ENCODE measurements at places on chromosomes 13 and 19. TPM values are rescaled to one million over a fixed set of nuclear protein-coding genes. Genes with fewer than 3 reads are reported as not detected.

The KCNN1 gene
- 91.1 TPM for total RNA-seq

DNA sequence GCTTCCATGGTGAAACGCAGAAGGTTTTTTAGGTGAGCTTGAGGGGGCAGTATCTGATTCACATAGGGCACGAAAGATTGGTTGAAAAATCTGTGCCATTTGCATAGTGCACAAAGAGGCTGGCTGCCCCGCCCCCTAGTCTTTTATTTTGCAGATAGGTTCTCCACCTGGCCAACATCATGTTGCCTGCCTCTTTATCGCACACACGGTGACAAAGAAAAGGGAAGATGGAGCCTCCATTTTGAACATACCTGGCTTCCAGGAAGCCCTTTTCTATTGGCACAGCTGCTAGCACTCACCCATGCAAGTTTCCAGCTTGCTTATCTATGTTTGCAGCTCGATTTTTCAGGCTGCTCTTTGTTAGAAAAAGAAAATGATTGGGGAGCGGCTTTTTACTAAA is 316.2 kb upstream of the KLHL1 start:
- H3K4me3 ChIP-seq, result no peak overlapping the region
- H3K36me3 ChIP-seq, result no peaks in the 10 kb centered on the region
- H3K27ac ChIP-seq, result no peak overlapping the region

The SIAH3 gene
- total RNA-seq, result 1.2 TPM

DNA sequence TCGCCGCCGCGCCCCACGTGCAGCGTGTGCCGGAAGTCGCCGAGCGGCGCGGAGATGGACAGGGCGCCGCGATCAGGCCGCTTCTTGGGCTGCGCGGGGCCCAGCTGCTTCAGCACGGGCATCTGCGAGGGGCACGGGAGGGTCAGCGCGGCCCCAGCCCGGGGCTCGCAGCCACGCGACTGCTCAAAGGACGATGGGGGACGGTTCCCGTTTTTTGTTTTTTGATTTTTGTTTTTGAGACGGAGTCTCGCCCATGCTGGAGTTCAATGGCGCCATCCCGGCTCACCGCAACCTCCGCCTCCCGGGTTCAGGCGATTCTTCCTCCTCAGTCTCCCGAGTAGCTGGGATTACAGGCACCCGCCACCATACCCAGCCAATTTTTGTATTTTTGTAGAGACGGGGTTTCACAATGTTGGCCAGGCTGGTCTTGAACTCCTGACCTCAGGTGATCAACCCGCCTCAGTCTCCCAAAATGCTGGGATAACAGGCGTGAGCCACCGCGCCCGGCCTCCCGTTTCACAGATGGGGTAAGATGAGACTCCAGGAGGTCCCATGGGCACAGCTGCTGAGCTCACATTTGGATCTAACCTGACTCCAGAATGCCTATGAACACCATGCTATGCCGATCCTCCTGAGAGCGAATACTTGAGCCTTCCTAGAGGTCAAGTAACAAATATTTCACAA is 2.0 kb upstream of the LENG9 start:
- H3K27ac ChIP-seq, result no peak overlapping the region
- H3K4me1 ChIP-seq, result peaks cover 3% of the 10 kb centered on the region
- H3K27me3 ChIP-seq, result peaks cover 18% of the 10 kb centered on the region

GRCh38 chr19:51552996-51553725 is 17.9 kb upstream of the ZNF175 start:
- H3K27ac ChIP-seq, result peak overlapping the region; percentile 64
- peak; percentile 37 for DNase-seq
- H3K27me3 ChIP-seq, result peaks cover 6% of the 10 kb centered on the region
- H3K4me1 ChIP-seq, result no peaks in the 10 kb centered on the region
- peak overlapping the region; percentile 89 for H3K4me3 ChIP-seq

GRCh38 chr13:110471833-110472162 is 89.7 kb downstream of the RAB20 start:
- H3K27me3 ChIP-seq, result peaks cover 10% of the 10 kb centered on the region
- no peak for DNase-seq
- H3K4me1 ChIP-seq, result peaks cover 2% of the 10 kb centered on the region
- H3K27ac ChIP-seq, result no peak overlapping the region
- H3K4me3 ChIP-seq, result no peak overlapping the region

The ZNF223 gene
- 7.6 TPM for total RNA-seq

DNA sequence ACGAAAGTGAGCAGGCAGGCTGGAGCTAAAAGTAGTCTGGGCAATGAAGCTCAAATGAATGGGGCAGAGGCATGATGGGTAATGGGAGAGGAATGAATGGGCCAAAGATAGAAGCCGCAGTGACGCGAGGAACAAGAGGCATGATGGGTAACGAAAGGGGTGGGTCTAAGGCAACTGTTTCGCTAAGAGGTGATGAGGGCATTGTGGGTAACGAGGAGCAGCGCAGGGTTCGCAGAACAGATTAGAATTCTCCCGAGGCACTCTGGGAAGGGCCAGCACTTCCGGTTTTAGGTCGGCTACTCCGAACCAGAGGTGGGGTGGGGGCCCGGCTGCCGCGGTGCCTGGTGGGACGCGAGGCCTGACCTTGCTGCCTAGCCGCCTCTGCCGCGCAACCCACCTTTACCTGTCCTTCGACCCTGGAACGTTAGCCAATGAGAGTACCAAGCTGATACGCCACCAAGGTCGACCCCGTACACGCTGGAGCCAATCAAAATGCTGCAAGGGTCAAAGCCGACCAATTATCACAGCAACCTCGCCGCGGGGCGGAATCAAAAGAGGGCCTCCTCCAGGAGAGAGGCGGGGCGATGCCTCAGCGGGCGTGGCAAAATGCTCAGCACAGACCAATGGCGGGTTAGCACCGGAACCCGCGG is 563 bp upstream of the TOMM40 start:
- peak overlapping the region; percentile 88 for H3K4me3 ChIP-seq
- peaks cover 17% of the 10 kb centered on the region for H3K27me3 ChIP-seq
- no peak for DNase-seq

- DNase-seq, result no peak
- H3K4me3 ChIP-seq, result no peak overlapping the region
- H3K27me3 ChIP-seq, result peaks cover 2% of the 10 kb centered on the region
- H3K4me1 ChIP-seq, result no peaks in the 10 kb centered on the region
Measured at GRCh38 chr13:102018716-102019115, 383.1 kb downstream of the FGF14 start.

- H3K4me3 ChIP-seq, result no peak overlapping the region
- no peak for DNase-seq
- no peak overlapping the region for H3K27ac ChIP-seq
- H3K4me1 ChIP-seq, result no peaks in the 10 kb centered on the region
- H3K36me3 ChIP-seq, result no peaks in the 10 kb centered on the region
- peaks cover 4% of the 10 kb centered on the region for H3K27me3 ChIP-seq
Measured at GRCh38 chr19:3012621-3013262, 16.3 kb downstream of the TLE2 start.

The TNNI3 gene
- total RNA-seq, result 3.3 TPM

GRCh38 chr19:2474232-2475017 is 1.5 kb upstream of the GADD45B start:
- H3K4me3 ChIP-seq, result peak overlapping the region; percentile 20
- H3K36me3 ChIP-seq, result no peaks in the 10 kb centered on the region
- no peak overlapping the region for H3K27ac ChIP-seq
- peaks cover 4% of the 10 kb centered on the region for H3K4me1 ChIP-seq
- peak; percentile 91 for DNase-seq

GRCh38 chr19:16459680-16460079 is 12.1 kb downstream of the EPS15L1 start:
- peaks cover 59% of the 10 kb centered on the region for H3K4me1 ChIP-seq
- no peak overlapping the region for H3K27ac ChIP-seq
- H3K4me3 ChIP-seq, result no peak overlapping the region
- peaks cover 4% of the 10 kb centered on the region for H3K36me3 ChIP-seq
- H3K27me3 ChIP-seq, result peaks cover 14% of the 10 kb centered on the region

The ZNF845 gene
- 8.5 TPM for total RNA-seq

The RXFP2 gene
- total RNA-seq, result not detected

DNA sequence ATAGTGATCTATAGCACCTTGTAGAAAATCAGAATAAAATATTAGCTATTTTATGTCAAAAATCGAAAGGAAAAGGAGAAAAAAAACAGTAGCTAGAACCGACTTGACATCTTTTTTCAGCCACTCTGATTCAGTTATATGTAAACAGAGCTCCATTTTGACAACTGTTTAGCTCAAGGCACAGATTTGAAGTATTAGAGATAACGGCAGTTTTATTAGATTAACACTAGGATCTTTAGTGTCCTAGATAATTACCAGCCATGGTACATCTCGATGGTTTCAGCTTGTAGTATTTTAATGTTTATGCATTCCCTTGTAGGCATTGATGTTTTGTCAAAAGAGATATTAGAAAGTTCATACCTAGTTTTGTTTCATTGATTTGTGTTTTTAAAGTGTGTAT is 67.3 kb downstream of the PCDH17 start:
- no peak overlapping the region for H3K4me3 ChIP-seq
- no peak for DNase-seq
- no peaks in the 10 kb centered on the region for H3K27me3 ChIP-seq
- H3K36me3 ChIP-seq, result no peaks in the 10 kb centered on the region
- H3K4me1 ChIP-seq, result peaks cover 1% of the 10 kb centered on the region

GRCh38 chr19:55489711-55490477 is 1.7 kb downstream of the SSC5D start:
- no peak overlapping the region for H3K4me3 ChIP-seq
- peaks cover 16% of the 10 kb centered on the region for H3K27me3 ChIP-seq
- H3K36me3 ChIP-seq, result no peaks in the 10 kb centered on the region

The SLC5A5 gene
- total RNA-seq, result 4.3 TPM

DNA sequence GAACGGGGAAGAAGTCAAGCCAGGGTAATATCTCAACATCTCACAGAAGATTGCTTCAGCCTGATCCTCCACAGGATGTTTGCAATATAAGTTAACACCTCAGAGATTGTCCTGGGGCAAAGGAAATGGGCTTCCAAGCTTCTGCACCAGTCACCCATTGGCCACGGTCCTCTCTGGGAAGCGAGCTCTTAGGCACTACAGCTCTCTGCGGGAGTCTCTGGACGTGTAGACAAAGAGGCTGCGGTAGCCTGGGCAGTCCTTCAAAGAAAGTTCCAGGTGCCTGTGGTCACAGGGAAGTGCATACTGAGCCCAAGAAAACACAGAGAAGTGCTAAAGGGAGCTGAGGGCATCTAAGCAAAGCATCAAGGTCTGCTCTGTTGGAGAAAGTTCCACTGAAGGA is 805.7 kb downstream of the DIAPH3 start:
- no peak overlapping the region for H3K27ac ChIP-seq
- H3K27me3 ChIP-seq, result no peaks in the 10 kb centered on the region
- no peak overlapping the region for H3K4me3 ChIP-seq
- no peaks in the 10 kb centered on the region for H3K36me3 ChIP-seq
- no peak for DNase-seq
- H3K4me1 ChIP-seq, result peaks cover 7% of the 10 kb centered on the region

GRCh38 chr13:21465710-21466160 is 6.6 kb upstream of the ZDHHC20 start:
- H3K4me1 ChIP-seq, result no peaks in the 10 kb centered on the region
- no peaks in the 10 kb centered on the region for H3K27me3 ChIP-seq
- no peak overlapping the region for H3K4me3 ChIP-seq
- DNase-seq, result no peak
- H3K36me3 ChIP-seq, result peaks cover 7% of the 10 kb centered on the region

The KLK11 gene
- total RNA-seq, result not detected

DNA sequence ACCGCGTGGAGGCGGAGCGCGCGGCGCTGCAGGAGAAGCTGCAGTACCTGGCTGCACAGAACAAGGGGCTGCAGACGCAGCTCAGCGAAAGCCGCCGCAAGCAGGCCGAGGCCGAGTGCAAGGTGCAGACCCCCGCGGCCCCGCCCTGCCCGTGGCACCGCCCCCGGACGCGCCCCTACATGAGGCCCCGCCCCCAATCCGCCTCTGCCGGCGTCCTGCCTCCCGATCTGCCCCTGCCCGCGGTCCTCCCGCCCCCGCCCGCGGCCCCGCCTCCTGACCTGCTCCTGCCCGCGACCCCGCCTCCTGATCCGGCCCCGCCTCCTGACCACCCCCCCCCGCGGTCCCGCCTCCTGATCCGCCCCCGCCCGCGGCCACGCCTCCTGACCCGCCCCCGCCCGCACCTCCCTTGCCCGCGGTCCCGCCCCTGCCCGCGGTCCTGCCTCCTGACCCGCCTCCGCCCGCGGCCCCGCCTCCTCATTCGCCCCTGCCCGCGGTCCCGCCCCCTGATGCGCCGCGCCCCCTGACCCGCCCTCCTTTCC is 11.7 kb downstream of the PRR36 start:
- no peaks in the 10 kb centered on the region for H3K36me3 ChIP-seq
- peak overlapping the region; percentile 76 for H3K4me3 ChIP-seq
- peaks cover 16% of the 10 kb centered on the region for H3K27me3 ChIP-seq

GRCh38 chr13:99760456-99760855 is 211.1 kb downstream of the ZIC5 start:
- peaks cover 4% of the 10 kb centered on the region for H3K4me1 ChIP-seq
- no peak overlapping the region for H3K27ac ChIP-seq
- DNase-seq, result no peak
- peaks cover 5% of the 10 kb centered on the region for H3K27me3 ChIP-seq
- H3K4me3 ChIP-seq, result no peak overlapping the region
- peaks cover 30% of the 10 kb centered on the region for H3K36me3 ChIP-seq

GRCh38 chr19:49339301-49340068 is 4.3 kb downstream of the CD37 start:
- peak; percentile 83 for DNase-seq
- peaks cover 12% of the 10 kb centered on the region for H3K4me1 ChIP-seq
- H3K4me3 ChIP-seq, result peak overlapping the region; percentile 72
- peak overlapping the region; percentile 78 for H3K27ac ChIP-seq
- H3K27me3 ChIP-seq, result peaks cover 26% of the 10 kb centered on the region
- peaks cover 16% of the 10 kb centered on the region for H3K36me3 ChIP-seq

DNA sequence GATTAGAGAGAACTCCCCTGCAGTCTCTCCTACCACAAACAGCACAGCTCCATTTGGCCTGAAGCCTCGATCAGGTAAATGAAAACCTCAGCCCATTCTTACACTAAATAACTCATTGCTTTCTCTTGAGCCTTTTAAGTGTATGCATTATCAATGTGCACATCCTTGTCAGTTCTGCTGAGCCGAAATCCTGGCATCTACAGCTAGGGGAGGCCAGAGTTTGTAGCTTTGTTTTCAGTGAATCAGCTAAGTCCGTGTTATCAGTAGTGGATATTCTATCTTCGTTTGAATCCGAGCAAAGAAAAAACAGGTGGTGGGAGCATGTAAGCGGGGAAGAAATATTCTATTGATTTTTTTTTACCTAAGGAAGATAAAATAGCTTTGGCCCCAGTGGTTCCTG is 84.4 kb downstream of the ESD start:
- no peaks in the 10 kb centered on the region for H3K27me3 ChIP-seq
- H3K4me1 ChIP-seq, result no peaks in the 10 kb centered on the region
- no peak overlapping the region for H3K4me3 ChIP-seq
- no peaks in the 10 kb centered on the region for H3K36me3 ChIP-seq
- DNase-seq, result no peak
- peak overlapping the region; percentile 24 for H3K27ac ChIP-seq

GRCh38 chr13:97881556-97881955 is 71.9 kb upstream of the IPO5 start:
- no peak for DNase-seq
- peaks cover 10% of the 10 kb centered on the region for H3K27me3 ChIP-seq
- H3K27ac ChIP-seq, result no peak overlapping the region
- H3K36me3 ChIP-seq, result no peaks in the 10 kb centered on the region
- H3K4me1 ChIP-seq, result no peaks in the 10 kb centered on the region
- no peak overlapping the region for H3K4me3 ChIP-seq

- peaks cover 10% of the 10 kb centered on the region for H3K27me3 ChIP-seq
- H3K36me3 ChIP-seq, result peaks cover 5% of the 10 kb centered on the region
- H3K4me1 ChIP-seq, result peaks cover 6% of the 10 kb centered on the region
- no peak overlapping the region for H3K4me3 ChIP-seq
- no peak overlapping the region for H3K27ac ChIP-seq
- DNase-seq, result no peak
Measured at GRCh38 chr19:868458-869244, 9.2 kb downstream of the CFD start.

- H3K27me3 ChIP-seq, result peaks cover 12% of the 10 kb centered on the region
- H3K4me3 ChIP-seq, result peak overlapping the region; percentile 87
- DNase-seq, result no peak
- no peaks in the 10 kb centered on the region for H3K36me3 ChIP-seq
Measured at GRCh38 chr19:10927730-10928562, 493 bp downstream of the YIPF2 start.

All from glutamatergic neuron (in vitro differentiated cells).